ENCODE measurements at places on chromosomes 1 and 21.
A peak's percentile ranks its signal among the peaks of the same experiment; 100 is the strongest.

GRCh38 chr21:18677632-18678031 is 274.0 kb upstream of the TMPRSS15 start:
- DNase-seq, result no peak

DNA sequence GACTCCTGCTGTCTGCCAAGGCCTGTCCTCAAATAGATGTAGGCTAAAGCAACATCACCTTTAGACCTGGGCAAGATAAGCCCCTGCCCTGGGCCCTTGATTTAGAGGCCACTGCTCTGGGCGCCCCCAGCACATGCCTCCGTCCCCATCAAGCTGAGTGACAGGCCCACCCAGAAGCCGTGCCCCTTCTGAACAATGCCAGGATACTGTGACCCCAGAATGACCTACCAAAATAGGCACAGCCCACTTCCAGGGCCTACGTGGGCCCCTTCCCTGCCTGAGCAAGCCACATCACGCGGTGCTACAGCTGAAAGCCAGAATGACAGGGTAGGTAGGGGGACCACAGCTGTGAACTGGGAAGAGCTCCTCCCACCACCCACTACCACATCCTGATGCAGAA is 24.7 kb upstream of the BECN2 start:
- DNase-seq, result no peak

- no peak for DNase-seq
Observed at GRCh38 chr21:42844411-42845113, 34.8 kb downstream of the WDR4 start.

DNA sequence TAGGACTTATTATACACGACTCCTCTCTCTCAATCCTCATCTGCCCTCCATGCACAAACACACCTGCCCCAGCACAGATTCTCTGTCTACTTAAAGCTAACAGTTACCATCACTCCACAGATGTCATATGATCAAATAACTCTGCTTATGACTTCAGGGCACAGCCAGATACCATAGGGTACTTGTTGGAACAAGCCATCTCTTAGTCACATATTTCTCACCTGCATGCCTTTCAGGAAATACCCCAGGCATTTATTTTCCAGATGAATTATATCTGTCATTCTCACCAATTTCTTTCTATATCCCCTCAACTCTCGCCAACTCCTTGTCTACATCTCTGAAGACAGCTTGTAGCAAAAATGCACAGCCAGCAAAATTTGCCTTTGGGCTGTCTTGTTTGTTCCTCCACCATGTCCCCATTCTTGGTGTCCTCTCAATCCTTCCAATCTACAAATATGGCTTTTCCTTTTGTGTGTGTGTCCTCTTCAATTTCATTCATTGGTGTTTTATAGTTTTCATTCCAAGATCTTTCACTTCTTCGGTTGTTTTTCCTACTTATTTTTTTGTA is 353.9 kb upstream of the CAMK1G start:
- no peak for DNase-seq

GRCh38 chr21:21690068-21690665 is 692.0 kb downstream of the NCAM2 start:
- no peak for DNase-seq

DNA sequence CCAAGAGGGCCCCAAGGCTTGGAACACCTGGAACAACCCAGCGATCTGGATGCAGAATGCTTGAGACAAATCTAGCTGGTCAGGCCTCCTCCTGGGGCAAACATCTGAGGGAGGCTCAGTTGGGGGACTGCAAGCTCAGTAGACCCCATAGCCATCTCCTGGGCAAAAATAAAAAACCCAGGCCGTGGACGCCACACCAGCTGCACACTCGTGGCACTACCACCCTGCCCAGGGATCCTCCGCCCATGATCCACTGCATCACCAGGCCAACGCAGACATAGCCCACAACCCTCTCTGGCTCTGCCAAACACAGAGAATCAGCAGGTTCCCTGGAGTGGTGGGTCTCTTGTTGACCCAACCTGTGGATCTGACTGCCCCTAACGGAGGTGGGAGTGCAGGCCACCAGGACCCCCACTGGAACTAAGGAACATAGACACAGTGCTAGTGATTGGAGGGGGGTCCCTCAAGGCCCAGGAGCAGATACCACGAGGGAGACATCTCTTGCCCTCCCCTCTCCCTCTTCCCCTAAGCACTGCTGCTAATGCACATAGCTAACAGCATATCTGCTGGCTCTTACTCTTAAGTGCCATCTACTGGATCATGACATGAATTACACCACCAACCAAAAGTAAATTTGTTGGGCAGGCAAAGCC is 147.2 kb downstream of the CHD1L start:
- peak; percentile 53 for DNase-seq

DNA sequence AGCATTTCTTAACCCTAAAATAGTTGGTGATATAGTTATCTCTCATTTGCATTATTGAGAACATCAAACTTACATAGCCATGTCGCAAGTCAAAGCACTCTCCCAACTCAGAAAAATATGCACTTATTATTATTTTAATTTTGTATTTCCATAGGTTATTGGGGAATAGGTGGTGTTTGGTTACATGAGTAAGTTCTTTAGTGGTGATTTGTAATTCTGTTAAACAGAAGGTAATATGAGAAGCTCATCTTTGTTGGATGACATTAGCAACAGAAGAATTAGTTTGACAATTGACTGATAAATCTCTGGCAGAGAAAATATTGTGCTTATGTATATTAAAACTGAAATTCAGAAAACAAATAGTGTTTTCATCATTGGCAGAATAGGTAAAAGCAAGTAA is 154.8 kb downstream of the NFIA start:
- DNase-seq, result no peak

DNA sequence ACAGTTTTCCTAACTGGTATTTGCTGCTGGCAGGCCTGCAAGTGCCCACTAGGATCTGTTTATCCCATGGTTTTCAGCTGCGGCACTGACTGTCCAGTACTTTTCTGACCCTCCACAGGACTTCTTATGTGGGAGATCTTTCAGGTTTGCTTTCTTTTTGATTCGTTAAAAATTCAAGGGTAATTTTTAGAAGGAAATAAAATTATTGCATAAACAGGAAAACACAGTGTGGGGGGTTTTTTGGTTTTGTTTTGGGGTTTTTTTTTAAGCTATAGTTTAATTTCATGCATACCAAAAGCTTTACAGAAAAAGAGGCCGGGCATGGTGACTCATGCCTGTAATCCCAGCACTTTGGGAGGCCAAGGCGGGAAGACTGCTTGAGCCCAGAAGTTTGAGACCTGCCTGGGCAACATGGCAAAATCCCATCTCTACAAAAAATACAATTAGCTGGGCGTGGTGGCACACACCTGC is 3.6 kb downstream of the NIBAN1 start:
- peak; percentile 36 for DNase-seq

DNA sequence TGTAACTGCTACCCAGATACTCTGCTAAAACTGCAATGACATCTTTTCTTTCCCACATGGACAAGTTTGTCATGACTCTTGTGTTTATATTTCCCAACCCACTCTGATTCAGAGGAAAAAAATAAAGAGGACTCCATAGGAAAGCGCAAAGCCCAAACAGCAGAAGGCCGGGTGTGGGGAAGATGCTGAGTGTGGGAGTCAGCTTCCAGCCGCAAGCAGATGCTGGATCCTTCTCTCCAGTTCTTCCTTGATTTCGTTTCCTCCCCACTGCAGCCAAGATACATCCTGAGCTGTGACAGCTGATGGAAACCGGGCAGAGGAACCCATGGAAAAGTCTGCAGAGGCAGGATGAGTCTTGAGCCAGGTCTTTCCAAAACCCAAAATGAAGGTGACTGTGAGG is 498.2 kb downstream of the PLPP3 start:
- DNase-seq, result no peak

- DNase-seq, result no peak
Observed at GRCh38 chr1:7771823-7772299, 765 bp downstream of the VAMP3 start.

DNA sequence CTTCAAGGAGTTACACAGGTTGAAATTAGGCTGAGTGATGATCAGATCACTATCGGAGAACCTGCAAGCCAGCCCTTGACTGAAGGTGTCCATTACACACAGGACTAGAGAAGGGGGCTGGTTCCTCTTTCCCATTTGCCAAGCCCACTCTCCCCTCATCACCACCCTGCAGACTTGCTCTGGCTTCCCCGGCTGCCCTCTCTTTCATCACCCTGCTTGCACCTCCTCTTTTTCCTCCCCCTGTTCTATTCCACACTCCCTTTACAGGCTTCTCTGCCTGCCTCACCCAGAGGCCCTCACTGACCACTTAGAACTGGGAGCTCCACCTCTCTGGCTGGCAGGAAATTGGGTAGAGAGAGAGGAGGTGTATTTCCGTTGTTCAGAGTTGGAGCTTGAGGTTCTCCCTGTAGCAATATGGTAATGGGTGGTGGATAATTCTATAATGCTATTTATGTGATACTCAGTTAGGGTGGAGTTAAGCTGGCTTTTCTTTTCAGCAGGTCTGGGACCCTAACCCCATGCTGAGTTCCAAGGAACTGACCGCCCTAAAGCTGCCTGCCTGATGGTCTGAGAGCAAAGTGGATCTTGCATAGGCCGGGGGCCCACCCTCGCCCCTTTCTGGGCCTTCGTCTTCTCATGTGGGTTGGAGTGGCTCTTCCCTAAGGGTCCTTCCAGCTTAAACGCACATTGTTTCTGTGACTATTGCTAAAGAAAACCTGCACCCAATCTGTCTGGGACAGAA is 111.8 kb upstream of the ADAR start:
- no peak for DNase-seq

DNA sequence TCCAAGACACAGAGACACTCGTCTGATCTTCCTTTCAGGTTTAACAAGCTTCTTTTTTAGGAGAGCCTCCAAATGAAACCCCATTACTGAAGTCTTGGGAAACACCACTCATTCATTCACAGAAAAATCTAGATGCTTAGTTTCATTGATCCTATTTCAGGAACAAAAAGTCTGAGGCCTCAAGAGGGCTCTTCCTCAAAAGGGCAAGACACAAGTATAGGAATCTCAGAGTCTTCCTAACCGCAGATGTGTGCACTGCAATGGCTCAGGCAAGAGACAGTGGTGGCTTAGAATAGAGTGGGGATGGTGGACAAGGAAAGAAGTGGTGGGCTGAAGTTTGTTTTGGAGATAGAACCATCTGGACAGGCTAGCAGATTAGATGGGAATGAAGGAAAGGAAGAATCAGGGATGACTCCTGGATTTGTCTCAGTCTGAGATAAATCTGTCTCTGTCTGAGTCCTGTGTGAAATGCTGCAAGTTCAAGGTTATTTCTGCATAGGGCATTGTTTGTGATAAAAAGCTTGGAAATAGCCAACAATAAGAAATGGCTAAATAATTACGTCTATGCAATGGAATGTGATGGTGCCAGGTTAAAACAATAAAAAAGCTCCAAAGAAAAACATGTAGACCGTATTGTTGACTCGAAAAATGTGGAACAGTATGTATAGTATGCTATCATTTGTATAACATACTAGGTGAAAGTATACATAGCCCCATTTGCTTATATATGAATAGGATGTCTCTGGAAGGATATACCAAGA is 8.9 kb upstream of the CTSE start:
- DNase-seq, result no peak

GRCh38 chr1:85943526-85943925 is 213.0 kb downstream of the COL24A1 start:
- DNase-seq, result no peak

GRCh38 chr1:9135073-9135836 is 6.4 kb upstream of the GPR157 start:
- no peak for DNase-seq

DNA sequence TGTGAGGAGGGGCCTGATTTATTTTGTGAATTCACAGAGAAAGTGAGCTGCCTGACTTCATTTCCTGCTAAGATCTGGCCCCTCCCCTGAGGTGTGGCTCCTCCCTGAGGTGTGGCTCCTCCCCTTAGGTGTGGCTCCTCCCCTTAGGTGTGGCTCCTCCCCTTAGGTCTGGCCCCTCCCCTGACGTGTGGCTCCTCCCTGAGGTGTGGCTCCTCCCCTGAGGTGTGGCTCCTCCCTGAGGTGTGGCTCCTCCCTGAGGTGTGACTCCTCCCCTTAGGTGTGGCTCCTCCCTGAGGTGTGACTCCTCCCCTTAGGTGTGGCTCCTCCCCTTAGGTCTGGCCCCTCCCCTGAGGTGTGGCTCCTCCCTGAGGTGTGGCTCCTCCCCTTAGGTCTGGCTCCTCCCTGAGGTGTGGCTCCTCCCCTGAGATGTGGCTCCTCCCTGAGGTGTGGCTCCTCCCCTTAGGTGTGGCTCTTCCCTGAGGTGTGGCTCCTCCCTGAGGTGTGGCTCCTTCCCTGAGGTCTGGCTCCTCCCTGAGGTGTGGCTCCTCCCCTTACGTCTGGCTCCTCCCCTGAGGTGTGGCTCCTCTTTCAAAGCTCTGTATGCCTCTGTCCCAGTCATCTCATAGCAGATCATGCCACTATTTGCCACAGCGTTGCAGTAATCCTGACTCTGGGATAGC is 26.9 kb upstream of the LRRC3 start:
- DNase-seq, result no peak

- DNase-seq, result no peak
Observed at GRCh38 chr1:177969109-177969508, 749 bp downstream of the SEC16B start.

- no peak for DNase-seq
Observed at GRCh38 chr1:17498214-17498613, 41.3 kb upstream of the ARHGEF10L start.

GRCh38 chr1:75602486-75602885 is 8.4 kb downstream of the SLC44A5 start:
- no peak for DNase-seq

DNA sequence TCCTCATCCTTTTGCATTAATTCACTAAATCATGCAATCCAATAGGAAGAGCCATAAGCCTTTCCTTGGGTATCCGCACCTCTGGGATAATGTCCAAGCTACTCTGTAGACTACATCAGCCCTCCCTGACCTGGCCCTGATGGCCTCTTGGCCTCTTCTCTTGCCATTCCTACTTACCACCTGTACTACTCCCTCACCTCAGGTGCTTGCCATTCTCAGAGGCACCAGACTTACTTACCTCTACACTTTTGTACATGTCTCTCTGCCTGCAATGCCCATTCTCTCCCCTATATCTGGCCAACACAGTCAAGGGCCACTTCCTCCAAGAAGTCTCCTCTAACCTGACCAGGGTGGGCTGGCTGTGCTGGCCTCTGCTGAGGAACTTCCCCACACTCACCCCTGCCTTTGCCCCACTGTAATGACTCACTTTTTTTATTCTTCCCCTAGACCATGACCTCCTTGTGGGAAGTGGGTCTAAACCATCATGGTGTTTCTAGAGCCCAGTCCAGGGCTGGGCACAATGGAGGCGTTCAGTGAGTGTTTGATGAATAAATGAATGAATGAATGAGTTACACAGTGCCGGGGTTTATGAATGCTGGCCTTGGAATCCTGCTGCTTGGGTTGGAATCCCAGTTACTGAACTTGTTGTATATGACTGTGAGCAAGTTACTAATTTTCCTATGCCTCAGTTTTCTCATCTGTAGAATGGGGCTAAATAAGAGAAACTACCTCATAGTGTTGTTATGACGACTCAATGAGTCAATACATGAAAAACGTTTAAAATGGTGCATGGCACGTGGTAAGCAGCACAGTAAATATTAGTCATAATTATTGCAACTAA is 179.8 kb downstream of the FOXD2 start:
- DNase-seq, result no peak
